ENCODE measurements at places on chromosomes 1 and 21. TPM values are rescaled to one million over a fixed set of nuclear protein-coding genes. Genes with fewer than 3 reads are reported as not detected.

DNA sequence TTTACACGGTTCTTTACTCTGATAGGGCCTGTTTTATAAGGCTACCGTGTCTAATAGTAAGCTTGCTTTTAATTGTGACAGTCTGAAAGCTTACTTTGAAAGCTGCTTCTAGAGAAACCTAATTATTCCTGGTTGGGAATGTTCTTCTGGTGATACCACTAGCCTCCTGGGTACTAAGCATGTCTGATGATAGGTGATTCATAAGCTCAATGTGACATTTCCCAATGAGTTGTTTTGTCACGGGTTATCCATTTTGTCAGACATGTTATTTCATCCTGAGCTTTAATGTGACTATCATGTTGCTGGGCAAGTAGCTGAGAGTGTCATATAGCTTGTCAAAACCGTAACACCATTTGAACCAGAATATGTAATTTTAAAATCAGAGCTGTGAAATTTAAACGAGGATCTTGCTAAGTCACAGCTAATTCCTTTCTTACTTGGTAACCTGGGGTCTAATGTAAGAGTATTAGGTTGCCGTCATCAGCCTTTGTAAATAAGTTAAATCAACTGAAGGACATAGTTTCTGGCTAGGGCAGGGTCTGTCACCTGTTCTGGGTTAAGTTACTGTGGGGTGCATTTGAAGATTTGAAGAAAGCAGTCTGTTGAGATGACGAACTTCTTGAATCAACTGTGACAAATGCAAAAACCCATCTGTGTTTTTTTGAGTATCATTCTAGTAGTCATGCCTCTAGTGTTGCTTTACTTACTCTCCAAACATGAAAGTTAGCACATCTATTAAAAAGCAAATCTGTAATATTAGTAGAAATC lies 529.2 kb downstream of the USP25 start:
- H3K4me1 ChIP-seq: no peaks in the 10 kb centered on the region
- no peak for DNase-seq
- no peaks in the 10 kb centered on the region for H3K36me3 ChIP-seq
- no peak overlapping the region for H3K4me3 ChIP-seq

DNA sequence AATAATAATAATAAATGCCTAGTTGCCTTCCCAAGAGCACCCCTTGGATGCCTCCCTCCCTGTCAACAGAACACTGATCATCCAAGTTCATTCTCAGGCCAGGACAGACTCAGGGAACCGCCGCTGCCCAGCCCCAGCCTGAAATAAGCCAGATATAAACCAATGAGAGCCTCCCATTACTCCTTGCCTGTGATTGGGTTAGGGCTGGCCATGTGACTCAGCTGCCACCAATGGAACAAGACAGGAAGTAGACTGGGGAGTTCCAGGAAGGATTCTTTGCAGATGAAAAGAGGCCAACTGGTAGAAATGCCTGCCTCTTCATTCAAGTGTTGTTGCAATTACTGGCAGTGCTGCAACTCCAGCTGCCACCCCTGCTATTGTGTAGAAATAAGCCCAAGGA lies 146.4 kb upstream of the TIAM1 start:
- H3K36me3 ChIP-seq: no peaks in the 10 kb centered on the region
- H3K27me3 ChIP-seq: no peaks in the 10 kb centered on the region
- H3K27ac ChIP-seq: no peak overlapping the region

GRCh38 chr21:35578347-35578782 lies 482.0 kb downstream of the SETD4 start:
- no peaks in the 10 kb centered on the region for H3K4me1 ChIP-seq
- H3K4me3 ChIP-seq: no peak overlapping the region
- H3K27me3 ChIP-seq: no peaks in the 10 kb centered on the region
- no peaks in the 10 kb centered on the region for H3K36me3 ChIP-seq
- H3K27ac ChIP-seq: no peak overlapping the region

DNA sequence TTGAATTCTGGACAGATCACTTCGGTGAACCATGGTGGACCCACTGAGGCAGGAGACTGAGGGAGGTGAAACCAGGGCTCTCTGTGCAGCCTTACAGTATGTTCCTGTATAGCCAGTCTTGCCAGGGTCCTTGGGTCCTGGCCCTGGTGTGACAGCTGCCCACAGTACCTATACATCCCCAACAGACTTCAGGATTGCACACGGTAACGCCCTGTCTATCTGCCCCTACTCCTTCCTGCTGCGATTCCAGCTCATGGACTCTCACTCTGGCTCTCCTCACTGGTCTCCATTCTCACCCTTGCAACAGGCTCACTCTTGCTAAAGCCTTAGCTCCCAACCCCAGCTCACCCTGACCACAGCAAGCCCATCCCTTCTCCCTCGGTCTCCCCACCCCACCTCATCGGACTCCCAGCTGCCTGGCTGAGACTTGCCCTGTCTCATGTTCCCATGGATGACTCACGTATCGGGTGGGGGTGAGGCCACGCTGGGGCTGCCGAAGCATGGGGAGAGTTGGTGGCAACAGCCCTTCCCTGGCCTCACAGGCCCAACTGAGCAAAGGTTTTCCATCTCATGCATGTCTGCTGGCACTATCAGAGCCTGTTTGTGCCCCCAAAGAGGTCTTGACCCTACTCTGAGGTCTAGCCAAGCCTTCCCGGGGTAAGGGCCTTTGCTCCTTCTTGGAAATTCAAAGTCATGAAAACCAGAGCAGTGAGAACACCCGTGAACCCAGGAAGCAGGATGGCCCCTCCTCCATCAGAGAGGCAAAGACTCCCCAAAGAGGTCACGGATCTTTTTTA lies 7.1 kb downstream of the PHLDA3 start:
- H3K4me3 ChIP-seq: peak overlapping the region; percentile 3
- DNase-seq: no peak
- no peaks in the 10 kb centered on the region for H3K27me3 ChIP-seq
- peaks cover 8% of the 10 kb centered on the region for H3K36me3 ChIP-seq
- peak overlapping the region; percentile 98 for H3K27ac ChIP-seq
- H3K4me1 ChIP-seq: peaks cover 85% of the 10 kb centered on the region

GRCh38 chr1:107262467-107263286 lies 121.8 kb downstream of the NTNG1 start:
- H3K27ac ChIP-seq: no peak overlapping the region
- no peaks in the 10 kb centered on the region for H3K27me3 ChIP-seq
- no peaks in the 10 kb centered on the region for H3K36me3 ChIP-seq
- no peaks in the 10 kb centered on the region for H3K4me1 ChIP-seq
- no peak for DNase-seq

GRCh38 chr1:201264554-201264953 lies 18.8 kb upstream of the PKP1 start:
- H3K27me3 ChIP-seq: no peaks in the 10 kb centered on the region
- no peak overlapping the region for H3K4me3 ChIP-seq
- no peak for DNase-seq
- peaks cover 66% of the 10 kb centered on the region for H3K4me1 ChIP-seq
- no peaks in the 10 kb centered on the region for H3K36me3 ChIP-seq
- no peak overlapping the region for H3K27ac ChIP-seq

DNA sequence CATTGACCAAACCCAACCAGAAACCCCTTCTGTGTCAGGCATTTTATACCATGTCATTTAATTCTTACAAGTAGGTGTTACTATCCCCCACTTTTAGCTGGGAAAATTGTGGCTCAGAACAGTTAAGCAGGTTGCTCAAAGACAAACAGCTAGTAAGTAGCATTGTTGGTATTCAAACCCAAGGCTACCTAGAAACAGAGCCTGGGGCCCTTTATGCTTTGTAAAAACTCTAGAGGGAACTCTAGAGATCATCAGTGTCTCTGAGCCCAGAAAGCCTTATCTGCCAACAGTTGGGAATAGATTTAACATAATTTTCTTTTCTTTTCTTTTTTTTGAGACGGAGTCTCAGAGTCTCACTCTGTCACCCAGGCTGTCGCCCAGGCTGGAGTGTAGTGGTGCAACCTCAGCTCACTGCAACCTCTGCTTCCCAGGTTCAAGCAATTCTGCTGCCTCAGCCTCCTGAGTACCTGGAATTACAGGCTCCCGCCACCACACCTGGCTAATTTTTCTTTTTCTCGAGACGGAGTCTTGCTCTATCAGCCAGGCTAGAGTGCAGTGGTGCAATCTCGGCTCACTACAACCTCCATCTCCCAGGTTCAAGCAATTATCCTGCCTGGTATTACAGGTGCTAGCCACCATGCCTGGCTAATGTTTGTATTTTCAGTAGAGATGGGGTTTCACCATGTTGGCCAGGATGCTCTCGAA lies 48.5 kb upstream of the OSBPL9 start:
- H3K27me3 ChIP-seq: no peaks in the 10 kb centered on the region
- no peak overlapping the region for H3K4me3 ChIP-seq
- DNase-seq: no peak
- H3K36me3 ChIP-seq: no peaks in the 10 kb centered on the region
- no peak overlapping the region for H3K27ac ChIP-seq
- peaks cover 12% of the 10 kb centered on the region for H3K4me1 ChIP-seq

GRCh38 chr1:209455661-209456358 lies 127.7 kb upstream of the CAMK1G start:
- no peaks in the 10 kb centered on the region for H3K27me3 ChIP-seq
- no peak overlapping the region for H3K4me3 ChIP-seq
- no peaks in the 10 kb centered on the region for H3K36me3 ChIP-seq
- H3K27ac ChIP-seq: no peak overlapping the region
- H3K4me1 ChIP-seq: no peaks in the 10 kb centered on the region
- no peak for DNase-seq

GRCh38 chr1:6688757-6689156 lies 12.9 kb downstream of the DNAJC11 start:
- no peak for DNase-seq
- no peaks in the 10 kb centered on the region for H3K27me3 ChIP-seq
- H3K4me1 ChIP-seq: no peaks in the 10 kb centered on the region
- peaks cover 7% of the 10 kb centered on the region for H3K36me3 ChIP-seq
- H3K4me3 ChIP-seq: no peak overlapping the region

GRCh38 chr21:21624674-21625073 lies 626.5 kb downstream of the NCAM2 start:
- no peak for DNase-seq
- H3K4me3 ChIP-seq: no peak overlapping the region
- H3K36me3 ChIP-seq: no peaks in the 10 kb centered on the region
- H3K4me1 ChIP-seq: no peaks in the 10 kb centered on the region
- no peak overlapping the region for H3K27ac ChIP-seq

GRCh38 chr1:184509105-184509504 lies 122.3 kb downstream of the C1orf21 start:
- H3K27ac ChIP-seq: no peak overlapping the region
- H3K4me3 ChIP-seq: no peak overlapping the region
- peaks cover 29% of the 10 kb centered on the region for H3K36me3 ChIP-seq
- H3K27me3 ChIP-seq: no peaks in the 10 kb centered on the region
- DNase-seq: no peak
- peaks cover 51% of the 10 kb centered on the region for H3K4me1 ChIP-seq

DNA sequence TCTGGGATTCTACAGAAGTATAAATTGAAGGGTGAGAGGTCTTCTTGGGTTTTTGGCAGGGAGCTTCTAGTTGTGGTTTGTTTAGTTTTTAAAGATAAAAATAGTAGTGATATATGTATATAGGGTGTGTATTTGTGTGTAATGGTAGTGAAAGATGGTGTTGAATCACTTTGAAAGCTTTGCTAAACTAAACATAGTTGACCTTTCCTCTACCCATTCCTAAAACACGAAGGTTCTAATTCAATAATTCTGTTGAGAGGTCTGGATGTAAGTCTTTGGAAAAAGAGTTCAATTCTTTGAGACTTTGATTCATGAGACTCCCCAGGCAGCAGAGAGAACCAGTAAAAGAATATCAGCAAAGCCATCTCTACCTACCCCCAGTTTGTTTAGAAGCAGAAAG lies 247.9 kb upstream of the DUSP10 start:
- H3K4me1 ChIP-seq: peaks cover 12% of the 10 kb centered on the region
- no peaks in the 10 kb centered on the region for H3K27me3 ChIP-seq
- no peak overlapping the region for H3K27ac ChIP-seq
- no peak for DNase-seq
- H3K36me3 ChIP-seq: no peaks in the 10 kb centered on the region

GRCh38 chr1:175978476-175978875 lies 228.6 kb downstream of the COP1 start:
- H3K36me3 ChIP-seq: peaks cover 32% of the 10 kb centered on the region
- H3K4me3 ChIP-seq: no peak overlapping the region
- no peak for DNase-seq
- no peaks in the 10 kb centered on the region for H3K27me3 ChIP-seq
- no peak overlapping the region for H3K27ac ChIP-seq

- DNase-seq: no peak
- no peaks in the 10 kb centered on the region for H3K36me3 ChIP-seq
- peaks cover 13% of the 10 kb centered on the region for H3K4me1 ChIP-seq
- H3K4me3 ChIP-seq: no peak overlapping the region
- no peak overlapping the region for H3K27ac ChIP-seq
- H3K27me3 ChIP-seq: no peaks in the 10 kb centered on the region
These were observed 28.9 kb upstream of the EDN2 start for GRCh38 chr1:41513383-41513735.

DNA sequence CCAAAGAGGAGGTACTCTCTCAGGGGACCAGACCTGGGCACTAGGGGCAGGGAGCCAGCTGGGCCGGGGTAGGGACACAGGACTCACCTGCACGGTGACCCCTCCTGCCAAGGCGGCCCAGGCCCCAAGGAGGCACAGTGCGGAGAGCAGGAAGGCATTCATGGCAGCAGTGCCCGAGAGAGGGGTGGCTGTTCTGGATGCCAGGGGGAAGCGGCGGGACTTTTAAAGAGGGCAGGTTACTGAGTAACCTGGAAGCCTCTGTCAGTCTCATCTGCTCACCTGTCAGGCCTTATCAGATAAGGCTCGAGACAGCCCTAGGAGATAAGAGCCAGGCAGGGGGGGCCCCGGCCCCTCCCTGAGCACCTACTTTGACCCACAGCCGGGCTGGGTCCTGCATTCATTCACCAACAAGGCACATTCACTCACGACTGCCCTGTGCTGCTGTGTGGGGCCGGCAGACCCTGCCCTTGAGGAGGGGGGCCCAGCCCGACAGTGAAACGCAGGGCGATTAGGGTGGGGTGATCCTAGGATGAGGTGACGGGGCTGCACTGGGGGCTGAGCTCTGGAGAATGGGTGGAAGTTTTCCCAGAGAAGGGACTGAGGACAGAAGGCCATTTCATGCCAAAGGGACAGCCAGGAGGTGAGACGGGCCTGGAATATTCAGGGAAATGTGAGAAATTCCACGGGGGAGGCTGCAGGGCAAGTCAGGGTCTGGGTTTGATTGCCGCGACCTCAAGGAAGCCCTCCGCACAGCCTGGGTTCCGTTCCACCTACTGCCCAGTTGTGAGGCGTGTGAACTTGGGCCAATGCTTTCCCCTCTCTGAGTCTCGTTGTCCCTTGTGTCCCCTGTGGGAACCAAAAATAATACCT lies at the start of gene GUCA2A:
TSS of gene GUCA2A (minus strand) at position 195 of the 870 bp plus-strand sequence. CDS start at position 162, 33 bp downstream.
- H3K27me3 ChIP-seq: no peaks in the 10 kb centered on the region
- H3K4me3 ChIP-seq: no peak within 1 kb of the TSS
- H3K4me1 ChIP-seq: peaks cover 8% of the 10 kb centered on the region
- no peak for DNase-seq
- H3K27ac ChIP-seq: no peak within 1 kb of the TSS

PGLYRP3 gene
- total RNA-seq: 14.4 TPM

DENND2C gene
- 67.0 TPM for total RNA-seq

UTS2 gene
- total RNA-seq: not detected

TMPRSS15 gene
- total RNA-seq: not detected

CROCC gene
- total RNA-seq: 43.1 TPM

DDR2 gene
- total RNA-seq: 88.1 TPM

BCAR3 gene
- 6.9 TPM for total RNA-seq

LCE1D gene
- total RNA-seq: not detected

ARID1A gene
- 41.6 TPM for total RNA-seq

BGLAP gene
- not detected for total RNA-seq

RGS13 gene
- total RNA-seq: 0.06 TPM

SMG7 gene
- 46.5 TPM for total RNA-seq
